Natural killer cell treated with Interleukin-12 subunit alpha and Interleukin-12 subunit beta and Interleukin-15 and Interleukin-18, amount 100 ng/mL, for 72 hours (primary cell): ENCODE measurements at places on chromosomes 7 and 10.

- DNase-seq: no peak
Measured at GRCh38 chr7:149067869-149068268, 22.6 kb downstream of the ZNF786 start.

DNA sequence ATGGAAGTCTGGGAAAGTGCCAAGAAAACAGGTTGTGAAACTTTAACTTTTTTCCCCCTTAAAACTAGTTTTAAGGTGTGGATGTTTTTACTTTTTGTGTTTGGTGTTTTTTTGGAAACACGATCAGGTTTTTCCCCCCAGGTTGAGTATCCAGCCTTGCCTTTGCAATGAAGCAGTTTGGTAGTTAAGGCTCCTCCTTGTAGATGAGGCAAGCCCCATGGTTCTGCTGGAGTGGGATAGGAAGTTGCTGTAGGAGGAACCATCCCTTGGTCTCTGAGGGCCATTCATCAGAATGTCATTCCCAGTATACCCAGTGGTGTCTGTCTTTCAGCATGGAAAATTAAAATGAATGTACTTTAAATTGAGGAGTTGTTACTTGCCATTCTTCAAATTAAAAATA is 2.7 kb downstream of the CUL1 start:
- no peak for DNase-seq

DNA sequence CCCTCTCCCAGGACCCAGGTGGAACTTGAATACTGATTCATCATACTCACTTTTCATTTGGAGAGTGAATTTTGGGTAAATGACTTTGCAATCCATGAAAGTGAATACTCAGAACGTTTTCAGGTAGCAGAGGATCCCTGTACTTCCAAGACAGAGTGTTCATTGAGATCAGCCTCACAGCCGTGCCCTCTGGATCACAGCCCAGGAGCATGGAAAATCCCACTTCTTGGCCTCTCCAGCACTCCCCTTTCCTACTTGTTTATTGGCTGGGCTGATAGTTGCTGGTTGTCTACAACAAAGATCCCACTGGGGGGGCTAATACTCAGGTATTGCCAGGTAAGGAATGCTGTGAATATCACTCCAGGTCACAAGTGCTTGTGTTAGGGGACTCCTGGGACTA is 5.9 kb downstream of the GCK start:
- DNase-seq: no peak

DNA sequence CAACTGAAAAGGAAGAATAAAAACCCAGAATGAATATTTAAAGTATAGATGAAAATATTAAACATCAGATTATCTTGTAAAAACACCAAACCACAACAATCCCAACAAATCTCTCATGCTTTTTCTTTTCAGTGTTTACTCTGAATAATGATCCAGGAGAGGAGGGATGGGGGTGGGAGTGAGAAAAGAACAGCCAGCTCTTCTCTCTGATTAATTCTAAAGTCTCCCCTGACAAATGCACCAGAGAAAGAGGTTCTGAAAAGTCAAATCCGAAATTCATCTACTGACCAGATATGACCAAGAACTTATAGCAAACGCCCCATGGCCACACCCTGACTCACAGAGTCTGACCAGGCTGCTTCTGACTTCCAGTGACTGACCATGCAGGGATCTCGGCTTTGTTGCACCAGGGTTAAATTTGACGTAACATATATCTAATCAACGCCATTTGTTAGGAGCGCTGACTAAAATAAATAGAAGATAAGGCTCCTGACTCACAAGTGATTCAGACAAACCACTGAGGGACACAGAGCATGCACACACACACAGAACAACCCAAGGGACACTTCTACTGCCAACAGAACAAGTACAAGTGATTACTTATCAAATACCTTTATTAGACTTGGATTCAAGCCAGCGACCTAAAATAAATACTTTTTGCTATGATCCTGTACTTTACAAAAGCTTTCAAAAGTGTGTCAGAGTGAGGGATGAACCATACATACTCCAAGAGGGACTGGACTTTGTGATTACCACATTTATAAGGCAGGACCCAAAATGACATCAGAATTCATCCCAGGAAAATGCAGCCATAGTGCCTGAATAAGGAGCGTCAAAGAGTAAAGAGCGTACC is 9.3 kb upstream of the SPOCK2 start:
- no peak for DNase-seq

GRCh38 chr7:1762238-1762945 is 92.3 kb downstream of the ELFN1 start:
- DNase-seq: no peak

DNA sequence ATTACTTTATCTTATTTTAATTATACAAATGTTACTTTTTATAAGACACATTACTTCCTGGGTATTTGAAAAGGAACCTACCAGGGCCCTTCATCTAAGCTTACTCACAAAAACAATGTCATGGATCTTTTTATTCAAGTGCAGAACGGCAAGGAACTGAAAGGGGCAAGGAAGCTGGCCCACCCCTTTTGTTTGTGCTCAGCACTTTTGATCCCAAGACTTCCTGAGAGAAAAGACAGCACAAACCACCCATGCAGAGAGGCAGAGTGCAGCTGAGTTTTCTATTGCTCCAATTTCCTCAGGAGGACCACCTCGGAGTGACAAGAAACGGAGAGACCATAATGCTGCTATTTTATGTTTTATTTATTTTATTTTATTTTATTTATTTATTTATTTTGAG is 232.0 kb upstream of the NRP1 start:
- no peak for DNase-seq
